ENCODE measurements at places on chromosomes 4 and X. TPM values are rescaled to one million over a fixed set of nuclear protein-coding genes. Genes with fewer than 3 reads are reported as not detected.

QRFPR gene
- total RNA-seq = not detected

DNA sequence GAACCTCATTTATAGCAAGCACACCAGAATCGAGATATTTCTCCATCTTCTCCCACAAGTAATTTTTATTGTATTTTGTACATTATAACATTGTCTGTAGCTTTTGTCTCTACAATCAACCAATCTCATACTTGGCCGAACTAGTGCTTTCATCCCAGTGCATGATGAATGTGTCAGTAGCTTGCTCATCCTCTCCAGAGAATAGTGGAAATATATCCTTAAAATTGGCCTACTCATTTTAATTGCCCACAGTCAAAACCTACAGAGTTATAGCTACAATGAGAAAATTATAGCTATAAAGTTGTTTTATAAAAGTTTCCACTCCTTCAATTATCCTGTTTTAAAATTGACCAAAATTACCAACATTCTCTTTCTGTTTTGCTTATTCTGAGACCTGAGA, 103.8 kb downstream of the MAPK10 start:
- DNase-seq = no peak
- no peak overlapping the region for H3K27ac ChIP-seq
- no peaks in the 10 kb centered on the region for H3K36me3 ChIP-seq
- H3K4me1 ChIP-seq = no peaks in the 10 kb centered on the region
- H3K27me3 ChIP-seq = no peaks in the 10 kb centered on the region

SYN1 gene
- total RNA-seq = 0.31 TPM

GRCh38 chrX:67415937-67416336, 127.9 kb upstream of the AR start:
- no peak overlapping the region for H3K27ac ChIP-seq
- no peaks in the 10 kb centered on the region for H3K36me3 ChIP-seq
- H3K4me3 ChIP-seq = no peak overlapping the region
- no peaks in the 10 kb centered on the region for H3K27me3 ChIP-seq
- no peak for DNase-seq

GRCh38 chrX:102546828-102547493, 30.4 kb upstream of the TMSB15A start:
- H3K27me3 ChIP-seq = peaks cover 4% of the 10 kb centered on the region
- no peak for DNase-seq
- H3K27ac ChIP-seq = no peak overlapping the region
- H3K36me3 ChIP-seq = no peaks in the 10 kb centered on the region
- peaks cover under 1% of the 10 kb centered on the region for H3K4me1 ChIP-seq

DNA sequence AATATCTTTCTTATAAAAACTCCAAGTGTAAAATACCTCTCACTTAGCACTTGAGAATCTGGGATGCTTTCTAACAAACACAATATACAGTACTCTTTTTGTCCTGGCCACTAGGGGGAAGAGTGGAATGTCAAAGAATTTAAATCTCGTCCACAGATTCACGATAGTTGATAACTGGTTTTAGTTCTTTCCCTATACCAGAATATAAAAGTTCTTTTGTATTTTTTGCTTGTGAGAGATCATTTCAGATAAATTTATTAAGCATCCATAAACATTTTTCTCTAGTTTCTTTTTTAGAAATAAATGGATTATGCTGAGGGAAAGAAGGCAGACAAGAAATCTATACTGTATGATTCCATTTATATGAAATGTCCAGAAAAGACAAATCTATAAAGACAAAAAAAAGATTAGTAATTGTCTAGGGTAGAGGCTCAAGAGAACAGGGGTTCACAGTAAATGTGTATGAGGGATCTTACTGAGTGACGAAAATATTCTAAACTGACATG, 50.4 kb downstream of the MGARP start:
- peaks cover 7% of the 10 kb centered on the region for H3K4me1 ChIP-seq
- no peak overlapping the region for H3K4me3 ChIP-seq
- no peaks in the 10 kb centered on the region for H3K27me3 ChIP-seq
- no peak overlapping the region for H3K27ac ChIP-seq
- H3K36me3 ChIP-seq = no peaks in the 10 kb centered on the region

TEX13D gene
- not detected for total RNA-seq

DNA sequence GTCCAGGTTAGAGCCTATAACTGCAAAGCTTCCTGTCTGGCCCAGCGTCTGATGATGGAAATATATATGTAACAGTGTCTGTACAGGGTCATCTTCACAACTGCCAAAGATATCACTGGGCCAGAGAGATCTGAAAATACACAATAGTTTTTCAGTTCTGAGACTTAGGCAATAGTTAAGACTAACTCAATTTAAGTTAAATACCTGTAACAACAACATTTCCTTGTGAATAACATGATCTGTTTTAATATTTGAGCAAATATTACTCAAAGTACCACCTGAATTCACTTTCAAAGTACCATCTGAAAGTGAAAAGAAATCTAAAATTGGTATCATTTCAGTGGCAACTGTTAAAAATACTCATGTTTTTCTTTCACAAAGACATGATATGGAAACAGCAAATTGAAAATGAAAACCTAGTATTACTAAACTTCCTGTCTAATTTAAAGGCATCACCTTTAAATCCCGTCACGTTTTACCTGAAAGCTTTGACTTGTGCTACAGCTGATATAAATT, 9.6 kb downstream of the ZAR1 start:
- DNase-seq = no peak
- H3K4me3 ChIP-seq = no peak overlapping the region
- H3K27me3 ChIP-seq = no peaks in the 10 kb centered on the region
- H3K36me3 ChIP-seq = peaks cover 10% of the 10 kb centered on the region

GRSF1 gene
- 99.1 TPM for total RNA-seq

GPR50 gene
- total RNA-seq = not detected

DNA sequence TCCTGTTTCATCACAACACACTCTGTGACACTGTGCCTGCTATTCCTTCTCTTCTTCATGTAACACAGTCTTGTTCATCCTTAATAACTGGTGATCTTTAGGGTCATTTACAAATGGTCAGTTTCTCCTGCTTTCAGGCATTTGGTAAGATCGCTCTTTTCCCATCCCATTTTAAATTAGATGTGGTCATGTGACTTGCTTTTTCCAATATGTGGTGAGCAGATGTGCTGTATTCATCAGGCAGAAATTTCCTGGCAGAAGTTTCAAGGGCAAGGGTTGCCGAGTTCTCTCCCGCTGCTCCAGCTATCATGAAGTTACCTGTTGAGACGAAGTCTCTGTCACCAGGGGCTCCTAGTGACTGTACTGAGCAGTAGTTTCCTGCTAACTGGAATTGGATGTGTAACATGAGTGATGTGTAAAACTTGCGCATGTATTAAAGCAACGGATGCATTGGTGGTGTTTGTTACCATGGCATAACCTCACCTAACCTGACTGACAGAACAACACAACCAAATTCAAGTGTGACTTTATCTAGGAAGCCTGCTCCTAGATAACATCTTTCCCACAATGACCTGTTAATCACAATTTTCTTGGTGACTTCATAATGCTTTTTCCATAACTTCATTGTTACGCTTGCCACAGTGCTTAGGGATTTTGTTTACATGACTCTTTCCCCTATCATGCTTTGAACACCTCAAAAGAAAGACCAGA, 29.5 kb upstream of the BMPR1B start:
- H3K27ac ChIP-seq = no peak overlapping the region
- DNase-seq = no peak
- H3K4me1 ChIP-seq = peaks cover 10% of the 10 kb centered on the region
- no peaks in the 10 kb centered on the region for H3K36me3 ChIP-seq
- H3K27me3 ChIP-seq = peaks cover 1% of the 10 kb centered on the region

GRCh38 chr4:148159793-148160192, 282.4 kb downstream of the NR3C2 start:
- DNase-seq = no peak
- H3K27me3 ChIP-seq = no peaks in the 10 kb centered on the region
- H3K4me1 ChIP-seq = no peaks in the 10 kb centered on the region
- H3K4me3 ChIP-seq = no peak overlapping the region
- H3K36me3 ChIP-seq = no peaks in the 10 kb centered on the region
- no peak overlapping the region for H3K27ac ChIP-seq

DNA sequence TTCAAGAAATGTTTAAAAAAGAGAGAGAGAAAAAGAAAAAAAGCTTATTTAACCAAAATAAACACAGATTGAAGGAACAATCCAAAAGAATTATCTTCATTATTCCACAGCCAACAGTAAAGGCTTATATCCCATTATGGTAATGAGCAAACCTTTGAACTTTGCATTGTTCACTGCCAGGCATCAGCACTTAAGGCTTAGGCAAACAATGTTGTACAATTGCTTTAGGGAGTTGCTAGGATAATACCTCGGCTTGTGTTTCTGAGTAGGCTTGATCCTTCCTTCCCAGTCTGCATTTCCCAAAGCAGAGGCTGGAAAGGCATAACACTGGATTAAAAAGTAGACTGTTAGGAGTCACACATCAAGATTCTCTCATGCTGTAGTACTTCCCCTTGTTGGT, 352.7 kb upstream of the IGFBP7 start:
- no peak overlapping the region for H3K4me3 ChIP-seq
- DNase-seq = no peak
- 0 out of 2 replicates have a peak, but pooled peaks cover 1% of the 10 kb centered on the region for H3K27me3 ChIP-seq
- no peaks in the 10 kb centered on the region for H3K36me3 ChIP-seq
- no peak overlapping the region for H3K27ac ChIP-seq

- no peak overlapping the region for H3K4me3 ChIP-seq
- H3K27me3 ChIP-seq = peaks cover 11% of the 10 kb centered on the region
- no peak for DNase-seq
- peaks cover 31% of the 10 kb centered on the region for H3K4me1 ChIP-seq
- H3K36me3 ChIP-seq = no peaks in the 10 kb centered on the region
Measured at GRCh38 chr4:158993891-158994290, 109.0 kb upstream of the RAPGEF2 start.

FAM13A gene
- 8.9 TPM for total RNA-seq

AFM gene
- total RNA-seq = not detected

PHOX2B gene
- total RNA-seq = not detected

DNA sequence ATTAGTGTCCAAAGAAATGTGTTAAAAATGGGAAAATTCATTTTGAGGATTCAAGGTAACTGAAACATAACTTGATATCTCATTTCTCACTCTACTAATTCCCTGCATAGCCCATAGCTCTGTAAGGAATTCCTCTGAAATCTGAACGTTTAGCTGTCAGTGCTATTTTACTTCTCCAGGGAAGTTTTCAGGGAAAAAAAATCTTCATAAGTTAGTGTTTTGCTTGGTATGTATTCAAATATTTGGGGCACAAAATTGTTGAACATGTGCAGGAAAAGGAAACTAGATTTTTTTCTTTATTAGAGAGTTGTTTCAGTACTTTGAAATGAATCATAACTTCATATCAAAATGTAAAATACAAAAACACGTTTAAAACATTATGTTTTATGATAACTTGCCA, 891.4 kb downstream of the CENPC start:
- no peak for DNase-seq
- H3K4me3 ChIP-seq = no peak overlapping the region
- no peaks in the 10 kb centered on the region for H3K36me3 ChIP-seq
- H3K27me3 ChIP-seq = no peaks in the 10 kb centered on the region

PRIMPOL gene
- total RNA-seq = 8.0 TPM

DNA sequence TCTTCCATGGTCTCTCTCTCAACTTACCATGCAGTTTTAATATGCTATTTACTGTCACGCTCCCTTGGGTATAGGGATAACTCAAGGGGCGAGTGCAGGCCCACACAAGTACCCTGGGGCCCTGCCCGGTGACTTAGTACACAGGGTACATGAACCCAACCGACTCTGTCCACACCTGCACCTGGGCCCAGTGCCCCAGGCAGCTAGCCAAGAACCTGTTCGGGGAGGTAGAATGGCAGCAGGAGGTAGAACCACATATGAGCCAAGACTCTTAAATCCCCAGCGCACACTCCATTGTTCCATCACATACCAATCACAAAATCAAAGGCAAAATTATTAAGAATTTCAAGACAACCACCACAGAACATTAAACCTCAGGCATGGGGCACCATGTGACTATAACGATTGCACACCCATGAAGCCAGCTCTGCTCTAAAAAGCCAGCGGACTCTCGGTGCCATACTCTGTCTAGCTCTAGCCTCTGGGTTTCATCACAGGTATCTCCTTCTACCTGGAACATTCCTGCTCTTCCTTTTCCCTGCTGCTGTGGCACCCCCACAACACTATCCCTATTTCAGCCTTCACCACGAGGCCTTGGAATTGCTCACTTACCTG, 14.6 kb downstream of the PHF8 start:
- H3K4me1 ChIP-seq = no peaks in the 10 kb centered on the region
- H3K27me3 ChIP-seq = peaks cover 3% of the 10 kb centered on the region
- no peak for DNase-seq
- peaks cover 14% of the 10 kb centered on the region for H3K36me3 ChIP-seq
- no peak overlapping the region for H3K27ac ChIP-seq

DNA sequence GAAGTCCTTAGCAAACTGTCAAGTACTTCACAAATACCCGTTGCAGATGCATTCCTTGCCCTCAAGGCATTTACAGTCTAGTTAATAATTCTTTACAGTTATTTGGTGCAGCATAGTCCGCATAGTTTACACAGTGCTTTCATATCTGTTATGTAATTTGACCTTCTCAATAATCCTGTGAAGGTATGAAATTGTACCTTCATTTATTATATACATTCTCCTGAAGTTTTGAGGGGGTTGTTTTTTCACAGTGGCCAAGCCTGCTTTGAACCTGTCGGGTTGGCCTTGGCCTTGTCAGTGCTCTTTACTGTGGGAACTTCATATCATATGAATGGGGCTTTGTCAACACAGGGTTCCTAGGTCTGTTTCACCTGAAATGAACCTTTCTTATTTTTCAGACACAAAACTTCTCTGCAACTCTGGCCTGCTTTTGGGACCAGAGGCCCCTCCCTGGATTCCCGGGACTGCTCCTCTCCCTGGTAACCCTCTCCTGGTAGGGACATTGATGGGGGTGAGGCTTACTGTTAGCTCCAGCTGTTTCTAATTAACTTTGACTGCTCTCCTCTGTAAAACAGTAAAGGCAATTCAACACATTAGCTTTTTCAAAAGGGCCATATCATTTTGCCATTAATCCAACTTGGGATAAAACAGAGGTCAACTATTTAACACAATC, 9.1 kb downstream of the IGFBP7 start:
- H3K27ac ChIP-seq = peak overlapping the region; percentile 93
- peak overlapping the region; percentile 13 for H3K4me3 ChIP-seq
- peaks cover 59% of the 10 kb centered on the region for H3K36me3 ChIP-seq
- H3K27me3 ChIP-seq = no peaks in the 10 kb centered on the region

DNA sequence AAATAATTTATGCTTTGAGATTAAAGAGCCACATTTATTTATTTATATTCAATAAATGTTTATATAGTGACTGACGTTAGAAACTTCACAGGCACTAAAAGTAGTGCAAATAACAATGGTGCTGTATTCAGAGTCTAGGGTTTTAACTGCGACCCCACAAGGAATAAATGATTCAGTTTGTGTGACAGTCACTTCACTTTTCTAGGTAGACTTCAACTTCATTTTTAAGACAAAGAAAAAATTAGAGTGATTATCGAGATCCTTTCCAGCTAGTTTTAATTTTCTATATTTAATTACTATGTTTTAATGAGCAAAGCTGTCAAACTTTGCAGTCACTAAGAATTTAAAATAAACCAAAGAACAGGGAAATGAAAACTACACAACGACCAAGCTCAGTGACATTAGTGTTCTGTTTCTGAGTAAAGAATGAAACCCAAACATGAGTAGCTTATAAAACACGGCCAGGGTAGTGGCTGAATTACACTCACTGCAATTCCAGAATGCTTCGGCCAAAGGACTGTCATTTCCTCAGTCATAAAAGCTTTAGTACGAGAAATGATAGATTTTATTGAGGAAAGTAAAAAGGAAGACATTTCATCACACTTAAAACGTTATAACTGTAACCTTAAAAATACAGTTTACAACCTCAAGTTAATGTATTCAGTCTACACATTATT, 38.6 kb downstream of the ADGRA3 start:
- no peaks in the 10 kb centered on the region for H3K27me3 ChIP-seq
- H3K36me3 ChIP-seq = peaks cover 10% of the 10 kb centered on the region
- no peak for DNase-seq

- no peak for DNase-seq
- peaks cover 23% of the 10 kb centered on the region for H3K4me1 ChIP-seq
- no peak overlapping the region for H3K27ac ChIP-seq
- 0 out of 2 replicates have a peak, but pooled peaks cover 4% of the 10 kb centered on the region for H3K36me3 ChIP-seq
Measured at GRCh38 chr4:112381996-112382692, 85.0 kb downstream of the ALPK1 start.

NDST3 gene
- not detected for total RNA-seq

All from HFFc6 (cell line).